ENCODE measurements at places on chromosomes 2 and 18. TPM values are rescaled to one million over a fixed set of nuclear protein-coding genes. Genes with fewer than 3 reads are reported as not detected.

DNA sequence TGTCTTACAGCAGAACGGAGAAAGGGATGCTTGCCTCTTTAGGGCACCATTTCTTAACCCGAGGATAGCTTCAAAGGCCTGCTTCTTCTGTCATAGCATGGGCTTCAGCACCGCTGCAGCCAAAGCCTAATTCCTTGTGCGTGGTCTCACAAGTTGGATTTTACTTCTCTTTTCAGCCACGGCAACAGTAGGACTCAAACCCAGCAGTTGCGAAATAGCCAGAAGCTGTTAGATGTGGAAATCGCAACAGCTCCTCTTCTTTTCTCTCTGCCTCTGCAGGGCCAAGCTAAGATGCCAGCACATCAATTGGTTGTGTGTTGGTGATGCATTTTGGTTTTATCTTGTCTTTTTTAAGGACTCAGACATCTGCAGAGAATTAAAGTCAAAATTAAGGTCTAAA is 3.1 kb downstream of the NRXN1 start:
- no peaks in the 10 kb centered on the region for H3K36me3 ChIP-seq
- no peaks in the 10 kb centered on the region for H3K4me1 ChIP-seq
- H3K27ac ChIP-seq, result no peak overlapping the region

DNA sequence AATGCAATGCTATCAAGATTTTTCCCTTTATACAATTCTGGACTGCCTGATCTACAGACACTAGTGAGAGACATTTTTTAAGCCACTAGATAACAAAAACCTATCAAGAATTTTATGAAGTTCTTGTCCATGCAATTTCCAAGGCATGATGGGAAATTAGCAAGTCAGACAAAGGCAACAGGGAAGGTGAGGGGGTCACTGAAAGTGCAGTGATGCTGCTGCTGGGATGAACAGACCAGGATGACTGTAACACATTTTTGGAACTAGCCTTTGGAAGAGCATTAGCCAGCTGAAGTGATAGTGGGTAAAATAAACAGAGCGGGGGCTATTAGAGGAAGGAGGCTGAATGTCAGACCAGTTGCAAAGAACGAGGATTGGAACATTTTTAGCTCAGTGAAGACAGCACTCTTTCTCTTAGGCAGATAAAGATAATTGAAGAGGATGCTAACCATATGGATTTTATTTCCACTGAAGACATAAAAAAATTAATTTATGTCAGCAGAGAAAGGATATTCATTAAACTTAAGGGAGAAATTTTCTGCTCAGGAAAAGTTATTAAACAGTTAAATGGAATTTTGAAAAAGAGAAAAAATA is 17.9 kb downstream of the NRXN1 start:
- no peak overlapping the region for H3K4me3 ChIP-seq
- H3K4me1 ChIP-seq, result peaks cover 13% of the 10 kb centered on the region
- H3K36me3 ChIP-seq, result no peaks in the 10 kb centered on the region
- no peak overlapping the region for H3K27ac ChIP-seq

DNA sequence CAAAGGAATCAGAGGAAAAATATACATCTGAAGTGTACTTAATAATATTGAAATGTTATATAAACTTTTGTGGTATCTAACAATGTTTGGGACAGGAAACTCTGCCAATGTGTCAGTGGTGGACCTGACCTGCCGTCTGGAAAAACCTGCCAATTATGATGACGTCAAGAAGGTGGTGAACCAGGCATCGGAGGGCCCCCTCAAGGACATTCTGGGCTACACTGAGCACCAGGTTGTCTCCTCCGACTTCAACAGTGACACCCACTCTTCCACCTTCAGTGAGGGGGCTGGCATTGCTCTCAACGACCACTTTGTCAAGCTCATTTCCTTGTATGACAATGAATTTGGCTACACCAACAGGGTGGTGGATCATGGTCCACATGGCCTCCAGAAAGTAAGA is 32.6 kb downstream of the CALCRL start:
- H3K27me3 ChIP-seq, result no peaks in the 10 kb centered on the region
- no peak overlapping the region for H3K4me3 ChIP-seq
- no peaks in the 10 kb centered on the region for H3K4me1 ChIP-seq
- DNase-seq, result no peak
- no peaks in the 10 kb centered on the region for H3K36me3 ChIP-seq

The ITGB1BP1 gene
- polyA plus RNA-seq, result 138 TPM

The PLGLB2 gene
- polyA plus RNA-seq, result 0.60 TPM

The CPO gene
- polyA plus RNA-seq, result not detected
